Psoas muscle (tissue), 8 donors: ENCODE measurements at places on chromosomes 16 and 17. TPM values are rescaled to one million over a fixed set of nuclear protein-coding genes. Genes with fewer than 3 reads are reported as not detected.

GRCh38 chr16:57720142-57720575, 15.4 kb upstream of the KATNB1 start:
- no peak overlapping the region for H3K27ac ChIP-seq
- H3K4me1 ChIP-seq = no peaks in the 10 kb centered on the region
- H3K4me3 ChIP-seq = no peak overlapping the region
- H3K36me3 ChIP-seq = no peaks in the 10 kb centered on the region

- no peaks in the 10 kb centered on the region for H3K36me3 ChIP-seq
- no peaks in the 10 kb centered on the region for H3K27me3 ChIP-seq
- H3K4me3 ChIP-seq = no peak overlapping the region
- peak overlapping the region; percentile 57 for H3K27ac ChIP-seq
- H3K4me1 ChIP-seq = no peaks in the 10 kb centered on the region
Measured at GRCh38 chr17:58525239-58525638, 10.8 kb upstream of the MTMR4 start.

GRCh38 chr17:2962729-2963128, 100.7 kb downstream of the OR1D5 start:
- H3K36me3 ChIP-seq = no peaks in the 10 kb centered on the region
- H3K4me1 ChIP-seq = no peaks in the 10 kb centered on the region
- H3K27me3 ChIP-seq = peaks cover 6% of the 10 kb centered on the region
- H3K27ac ChIP-seq = no peak overlapping the region
- H3K4me3 ChIP-seq = no peak overlapping the region

TLCD3B gene
- 0.22 TPM for total RNA-seq

DNA sequence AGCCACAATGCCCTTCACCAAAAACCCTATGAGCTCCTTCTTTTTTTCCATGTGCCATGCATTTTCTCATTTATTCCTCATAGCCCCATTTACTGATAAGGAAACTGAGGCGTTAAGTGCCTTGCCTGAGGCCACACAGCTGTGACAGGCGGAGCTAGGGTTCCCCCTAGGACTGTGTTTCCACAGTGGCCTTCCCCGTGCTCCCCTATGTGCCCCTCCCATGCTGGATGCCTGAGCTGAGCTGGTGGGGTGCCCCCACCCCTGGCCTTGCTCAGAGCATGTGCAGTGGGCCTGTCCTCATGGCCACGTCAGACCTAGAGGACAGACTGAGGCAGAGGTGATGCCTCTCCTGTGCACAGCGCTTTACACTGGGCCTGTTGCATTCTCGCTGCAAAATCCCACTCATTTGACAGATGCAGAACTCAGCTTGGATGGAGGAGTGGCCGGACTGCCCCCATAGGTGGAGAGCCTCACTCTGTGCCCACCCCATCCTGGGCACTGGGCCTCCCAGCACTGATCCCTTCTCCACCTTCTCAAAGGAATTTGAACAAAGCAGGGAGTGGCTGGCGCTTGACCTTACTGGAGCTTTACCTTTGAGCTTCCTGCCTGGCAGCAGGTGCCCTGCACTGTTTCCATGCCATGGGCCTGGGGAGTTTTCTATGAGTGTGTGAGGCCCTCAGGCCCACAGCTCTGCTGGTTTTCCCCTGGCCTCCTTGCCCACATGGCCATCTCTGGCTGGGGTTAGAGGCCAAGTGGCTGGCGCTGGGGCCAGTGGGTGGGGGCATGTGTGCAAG, 2.6 kb downstream of the MAP2K3 start:
- no peaks in the 10 kb centered on the region for H3K36me3 ChIP-seq
- H3K27ac ChIP-seq = peak overlapping the region; percentile 99
- DNase-seq = no peak
- peak overlapping the region; percentile 89 for H3K4me3 ChIP-seq

TEKT1 gene
- total RNA-seq = not detected

DNA sequence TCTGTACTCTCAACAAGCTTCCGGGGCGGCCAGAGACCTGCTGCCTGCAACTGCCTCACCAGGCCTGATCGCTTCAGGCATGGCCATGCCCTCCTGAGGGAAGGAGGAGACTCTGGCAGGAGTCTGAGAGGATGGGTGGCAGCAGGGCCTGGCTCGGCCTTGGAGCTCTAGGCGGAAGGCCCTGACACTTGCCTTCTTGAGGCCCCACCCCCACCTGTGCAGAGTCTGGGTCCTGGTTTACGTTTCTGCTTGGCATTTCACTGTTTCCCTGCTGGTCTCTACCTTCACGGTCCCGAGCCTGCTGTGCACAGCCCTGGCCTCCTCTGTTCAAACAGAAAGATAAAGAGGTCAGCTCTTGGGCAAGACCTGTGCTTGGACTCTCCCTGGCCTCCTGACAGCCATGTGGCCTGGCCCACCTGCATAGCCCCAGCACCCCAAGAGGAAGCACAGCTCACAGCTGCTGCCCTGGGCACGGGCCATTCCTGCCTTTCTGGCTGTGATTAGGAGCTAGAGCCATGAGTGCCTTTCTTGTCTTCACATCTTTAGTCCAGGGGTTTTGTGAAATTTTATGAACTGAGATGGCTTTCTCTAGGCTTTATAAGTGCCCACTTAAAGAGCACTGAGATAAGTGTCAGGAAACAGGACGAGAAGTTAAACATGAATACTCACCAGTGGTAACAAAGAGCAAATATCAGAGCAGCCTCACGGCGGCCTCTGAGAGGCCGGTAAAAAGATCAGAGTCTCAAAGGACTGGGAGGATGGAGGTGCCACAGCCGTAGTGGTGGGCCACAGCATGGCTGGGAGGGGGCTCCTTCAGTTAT, 25.6 kb upstream of the MTSS2 start:
- H3K4me1 ChIP-seq = peaks cover 31% of the 10 kb centered on the region
- H3K27ac ChIP-seq = peak overlapping the region; percentile 39
- H3K36me3 ChIP-seq = no peaks in the 10 kb centered on the region
- no peaks in the 10 kb centered on the region for H3K27me3 ChIP-seq
- no peak for DNase-seq
- H3K4me3 ChIP-seq = no peak overlapping the region
